ENCODE measurements at places on chromosomes 1 and 21. TPM values are rescaled to one million over a fixed set of nuclear protein-coding genes. Genes with fewer than 3 reads are reported as not detected.

The LRRC53 gene
- not detected for total RNA-seq

The ERMAP gene
- total RNA-seq: 3.5 TPM

The GJC2 gene
- 0.64 TPM for total RNA-seq

The IFFO2 gene
- total RNA-seq: 16.2 TPM

The COL24A1 gene
- total RNA-seq: 0.03 TPM

The PDZK1IP1 gene
- 5.6 TPM for total RNA-seq

The NBPF6 gene
- not detected for total RNA-seq

The TMEM61 gene
- total RNA-seq: 0.33 TPM

The ZNF672 gene
- total RNA-seq: 25.3 TPM

The MATN1 gene
- 0.15 TPM for total RNA-seq

The MTF1 gene
- total RNA-seq: 4.2 TPM

The DENND2C gene
- 0.39 TPM for total RNA-seq

The DHRS3 gene
- 61.6 TPM for total RNA-seq

The SYNC gene
- 12.4 TPM for total RNA-seq

The UTS2 gene
- total RNA-seq: not detected

The ARHGAP30 gene
- 0.14 TPM for total RNA-seq

The PIGP gene
- total RNA-seq: 15.4 TPM

The CCDC27 gene
- total RNA-seq: not detected

Data from A549 treated with CORT108297 at 1 μM for 4 hours (cell line).